ENCODE measurements at places on chromosomes 6 and 20.

DNA sequence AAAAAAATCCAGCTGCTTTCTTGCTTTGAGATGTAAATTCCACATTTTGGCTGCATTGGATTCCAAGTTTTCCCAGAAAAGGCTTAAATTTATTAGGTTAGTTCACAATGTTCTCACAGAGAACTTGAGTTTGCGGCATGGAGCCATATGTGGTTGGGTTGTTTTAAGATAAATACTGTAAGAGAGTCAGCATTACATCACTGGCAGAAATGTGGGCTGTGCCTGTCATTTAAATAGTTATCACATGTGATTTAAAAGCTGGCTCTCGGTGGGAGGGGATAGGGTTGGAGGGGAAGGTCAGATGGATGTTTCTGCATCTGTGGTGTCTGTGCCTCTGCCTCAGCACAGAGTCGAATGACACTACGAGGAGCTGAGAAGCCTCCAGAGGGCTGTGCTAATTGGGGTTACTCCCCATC, 73.8 kb upstream of the SCP2D1 start:
- no peak for DNase-seq

GRCh38 chr20:47141941-47142773, 214.3 kb downstream of the ZMYND8 start:
- DNase-seq = no peak

- DNase-seq = no peak
These were observed 55.8 kb downstream of the STMND1 start for GRCh38 chr6:17157617-17158016.

DNA sequence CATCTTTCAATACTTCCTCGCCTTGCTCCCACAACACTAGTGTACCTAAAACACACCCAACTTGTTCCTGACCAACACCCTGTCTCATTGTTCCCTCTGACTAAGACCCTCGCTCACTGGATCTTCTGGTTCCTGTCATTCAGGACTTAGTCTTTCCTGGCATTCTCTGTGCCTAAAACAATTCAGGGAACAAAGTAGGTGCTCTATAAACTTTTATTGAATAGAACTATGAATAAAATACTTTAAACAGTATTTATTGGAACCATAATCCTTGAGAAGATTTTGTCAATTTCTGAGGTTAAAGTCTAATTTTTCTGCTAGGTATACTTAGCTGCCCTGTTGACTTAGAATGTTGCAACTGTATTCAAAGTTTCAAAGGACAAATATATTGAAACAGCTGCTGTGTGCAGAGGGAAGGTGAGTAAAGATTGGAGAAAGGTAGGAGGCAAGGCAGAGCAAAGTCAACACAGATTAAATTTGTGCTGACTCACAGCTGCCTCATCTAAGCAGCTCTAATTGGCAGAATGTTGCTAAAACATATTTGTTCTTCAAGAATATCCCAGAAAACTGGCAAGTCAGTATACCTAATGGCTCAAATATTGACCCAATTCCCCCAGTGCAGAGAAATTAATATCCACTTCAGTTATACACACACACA, 37.6 kb downstream of the GSTA2 start:
- peak; percentile 86 for DNase-seq

GRCh38 chr6:42726026-42726425, 3.6 kb upstream of the PRPH2 start:
- no peak for DNase-seq

DNA sequence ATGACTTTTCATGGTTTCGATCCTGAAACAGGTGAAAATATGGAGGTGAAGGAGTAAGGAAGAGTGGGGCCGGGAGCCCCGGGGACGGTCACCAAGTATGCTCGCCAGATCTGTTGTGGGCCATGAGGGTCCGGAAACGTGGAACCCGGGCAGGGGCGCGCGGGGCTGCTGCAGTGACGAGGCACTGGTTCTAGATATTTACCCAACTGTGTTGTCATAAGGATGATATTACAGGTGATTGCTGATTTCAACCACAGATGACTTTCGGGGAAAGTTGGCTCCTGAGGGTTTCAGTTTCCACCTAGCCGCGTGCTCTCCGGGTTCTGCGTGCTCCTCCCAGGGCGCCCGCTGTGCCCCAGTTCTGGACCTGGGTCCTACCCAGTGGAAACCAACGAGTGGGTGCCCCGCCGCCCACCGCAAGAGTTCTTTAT, 12.2 kb downstream of the RAET1G start:
- no peak for DNase-seq

- no peak for DNase-seq
These were observed 37.1 kb downstream of the QRSL1 start for GRCh38 chr6:106666282-106667021.

DNA sequence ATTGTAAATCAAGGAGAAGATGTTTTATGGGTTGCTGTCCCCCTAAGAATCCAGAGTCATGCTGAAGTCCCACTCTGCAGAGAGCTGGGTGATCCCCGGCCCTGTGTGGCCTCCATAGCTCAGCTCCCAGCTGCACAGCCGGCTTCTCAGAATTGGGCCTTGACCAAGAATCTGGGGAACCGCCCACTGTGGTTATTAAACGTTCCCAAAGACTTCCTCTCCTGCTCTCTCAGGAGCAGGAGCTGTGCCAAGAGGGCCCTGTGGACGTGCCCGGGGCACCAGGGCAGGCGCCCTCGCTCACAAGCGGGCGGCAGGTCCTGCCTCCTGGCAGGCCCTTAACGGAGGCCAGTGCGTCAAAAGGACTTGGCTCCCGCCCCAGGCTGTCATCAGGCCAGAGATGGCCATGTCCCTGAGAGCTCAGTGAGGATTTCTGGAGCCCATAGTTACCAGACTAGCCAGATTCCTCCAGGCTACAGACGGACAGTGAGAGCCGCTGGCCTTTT, 30.4 kb downstream of the ZC3H12D start:
- no peak for DNase-seq

DNA sequence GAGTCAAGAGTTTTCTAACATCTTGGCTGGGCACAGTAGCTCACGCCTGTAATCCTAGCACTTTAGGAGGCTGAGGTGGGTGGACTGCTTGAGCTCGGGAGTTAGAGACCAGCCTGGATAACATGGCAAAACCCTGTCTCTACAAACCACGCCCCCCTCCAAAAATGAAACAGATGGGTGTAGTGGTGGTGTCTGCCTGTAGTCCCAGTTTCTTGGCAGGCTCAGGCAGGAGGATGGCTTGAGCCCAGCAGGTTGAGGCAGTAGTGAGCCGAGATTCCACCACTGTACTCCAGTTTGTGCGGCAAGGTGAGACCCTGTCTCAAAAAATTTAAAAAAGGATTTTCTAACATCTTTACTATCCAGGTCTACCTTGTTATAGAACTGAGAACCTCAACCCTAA, 22.0 kb downstream of the FAM8A1 start:
- DNase-seq = no peak

GRCh38 chr6:35425284-35425683, 26.9 kb upstream of the FANCE start:
- DNase-seq = no peak

DNA sequence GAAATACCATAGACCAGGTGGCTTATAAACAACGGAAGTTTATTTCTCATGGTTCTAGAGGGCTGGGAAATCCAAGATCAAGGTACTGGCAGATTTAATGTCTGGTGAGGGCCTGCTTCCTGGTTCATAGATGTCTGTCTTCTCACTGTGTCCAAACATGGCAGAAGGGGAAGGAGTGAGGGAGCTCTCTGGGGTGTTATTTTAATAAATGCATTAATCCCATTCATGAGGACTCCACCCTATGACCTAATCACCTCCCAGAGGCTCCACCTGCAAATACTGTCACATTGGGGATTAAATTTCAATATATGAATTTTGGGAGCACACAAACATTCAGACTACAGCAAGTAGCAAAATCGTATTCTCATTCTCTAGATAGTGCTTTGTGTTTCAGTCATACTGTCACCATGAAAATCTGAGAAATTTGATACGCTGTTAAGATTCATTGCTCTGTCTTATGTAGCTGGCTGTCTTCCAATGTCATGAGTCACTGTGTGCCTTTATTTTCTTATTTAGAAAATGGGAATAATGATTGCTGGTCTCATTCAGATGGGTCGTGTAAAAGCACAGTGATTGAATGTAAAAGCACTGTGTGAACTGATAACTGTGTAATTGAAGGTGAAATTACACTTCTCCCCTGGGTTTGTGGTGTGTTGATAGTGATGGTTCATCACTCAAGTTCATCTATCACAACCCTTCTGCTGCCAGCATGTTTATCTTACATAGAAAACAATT, 8.9 kb upstream of the ERVFRD-1 start:
- peak; percentile 63 for DNase-seq

DNA sequence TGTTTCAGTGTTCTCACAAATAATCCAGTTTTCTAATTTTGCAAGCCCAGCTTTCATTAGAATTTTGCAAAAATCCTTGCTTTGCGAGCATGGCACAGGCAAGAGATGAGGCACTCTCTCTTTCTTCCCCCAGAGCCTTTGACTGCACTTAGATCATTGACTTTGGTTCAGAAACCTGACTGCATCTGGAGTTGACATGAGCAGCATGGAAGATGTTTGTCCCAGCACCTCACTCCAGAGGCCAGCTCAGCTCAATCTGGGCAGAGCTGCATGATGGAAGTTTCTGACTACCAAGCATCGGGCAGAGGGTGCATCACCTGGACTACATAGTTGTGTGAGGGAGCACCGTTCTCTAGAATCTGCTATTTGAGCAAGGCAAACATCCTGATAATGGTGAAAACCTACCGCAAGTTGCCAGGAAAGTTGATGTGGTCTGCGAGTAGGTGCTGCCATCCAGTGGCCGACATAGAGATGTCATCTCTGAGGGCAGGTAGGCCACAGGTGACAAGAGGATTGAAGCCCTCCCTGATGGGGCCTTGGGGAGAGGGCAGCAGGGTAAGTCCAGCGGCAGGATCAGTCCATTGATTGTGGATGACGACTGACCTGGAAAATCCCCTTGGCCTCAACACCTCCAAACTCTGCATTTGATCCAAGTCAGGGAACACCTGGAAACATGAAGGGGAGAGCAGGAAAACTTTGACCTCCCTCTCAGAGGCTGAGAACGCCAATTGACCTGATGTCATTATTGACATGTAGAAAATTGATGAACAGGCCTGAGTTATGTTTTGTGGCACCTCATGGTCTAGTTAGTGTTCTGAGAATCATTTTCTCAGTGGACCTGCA, 3.8 kb upstream of the LPA start:
- peak; percentile 0 for DNase-seq

- no peak for DNase-seq
These were observed 717.8 kb upstream of the HS3ST5 start for GRCh38 chr6:115060581-115060980.

- DNase-seq = peak; percentile 24
These were observed 1.8 kb upstream of the YTHDF1 start for GRCh38 chr20:63217706-63218105.

DNA sequence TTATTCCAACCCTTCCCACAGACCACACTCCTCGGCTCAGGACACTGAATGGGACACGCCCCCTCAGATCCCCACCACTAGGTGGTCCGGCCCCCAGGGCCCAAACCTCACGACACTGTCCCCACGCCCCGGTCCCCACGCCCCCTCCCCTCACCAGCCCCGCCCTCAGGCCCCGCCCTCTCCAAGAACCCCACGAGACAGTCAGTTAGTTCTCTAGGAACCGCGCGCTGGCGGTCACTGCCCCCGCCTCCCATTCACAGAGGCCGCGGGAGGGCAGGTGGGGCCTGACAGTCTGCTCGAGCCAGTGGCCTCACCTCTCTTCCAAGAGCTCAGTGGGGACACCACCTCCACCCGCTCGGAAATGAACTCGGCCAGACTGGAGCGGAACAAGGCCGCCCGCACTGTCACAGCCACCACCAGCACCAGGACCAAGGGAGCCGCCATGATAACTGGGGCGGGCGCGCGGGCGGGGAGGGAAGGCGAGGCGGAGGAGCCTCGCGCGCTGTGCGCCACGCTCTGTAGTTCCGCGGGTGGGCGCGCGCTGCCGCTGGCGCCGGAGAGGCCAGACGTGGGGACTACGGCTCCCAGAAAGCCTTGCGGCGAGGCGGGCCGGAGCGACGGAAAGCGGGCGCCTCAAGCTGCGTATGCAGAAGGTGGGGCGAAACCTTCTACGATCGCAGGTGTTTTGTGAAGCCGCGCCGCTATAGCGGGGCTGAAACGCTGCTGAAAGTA, at the start of gene PIGU:
Gene PIGU (minus strand): TSS at position 451 of the 732 bp plus-strand sequence. CDS start 7 bp downstream, at position 444.
- DNase-seq = peak; percentile 97

GRCh38 chr20:13913572-13913971, 76.8 kb downstream of the SEL1L2 start:
- no peak for DNase-seq

Measured in NCI-H2081 (cell line).